NCI-H226 (cell line): ENCODE measurements at places on chromosomes 6 and 20.

DNA sequence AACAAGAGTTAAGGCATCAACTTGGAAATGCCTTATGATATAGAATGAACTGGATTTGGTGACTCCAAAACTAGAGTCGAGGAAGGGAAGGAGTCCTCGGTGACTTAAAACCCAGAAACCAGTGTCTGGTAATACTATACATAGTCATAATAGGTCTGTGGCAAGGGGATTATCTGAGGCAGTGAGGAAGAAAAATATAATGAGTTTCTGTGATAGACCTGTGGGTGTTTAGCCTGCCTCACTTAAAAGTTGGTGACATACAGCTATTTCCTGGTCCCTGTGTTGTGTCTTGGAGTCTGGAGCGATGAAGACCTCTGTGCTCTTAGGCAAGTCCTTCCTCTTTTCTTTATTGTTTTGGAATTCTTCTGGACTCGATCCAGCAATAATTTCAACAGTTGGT is 5.1 kb upstream of the MYO6 start:
- DNase-seq: no peak

DNA sequence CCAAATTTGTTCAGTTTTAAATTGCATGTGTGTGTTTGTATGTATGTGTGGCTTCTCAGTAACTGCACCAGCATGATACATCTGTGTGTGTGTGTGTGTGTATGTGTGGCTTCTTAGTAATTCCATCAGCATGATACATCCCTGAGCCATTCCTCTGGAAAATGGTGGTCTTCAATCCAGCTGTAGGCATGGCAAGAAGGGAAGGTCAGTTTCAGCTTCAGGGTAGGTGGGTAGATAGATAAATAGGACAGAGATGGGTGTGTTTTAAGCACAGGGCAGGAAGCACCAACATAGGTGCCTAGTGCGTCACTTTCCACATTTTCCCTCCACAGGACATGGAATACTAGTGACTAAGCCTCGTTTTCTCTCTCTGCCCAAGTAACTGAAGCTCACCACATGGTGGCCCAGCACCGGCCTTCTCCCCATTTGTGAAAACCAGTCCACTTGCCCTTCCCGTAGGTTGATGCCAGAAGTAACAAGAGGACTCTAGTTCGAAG is 82.9 kb downstream of the RPP40 start:
- peak; percentile 3 for DNase-seq

- peak; percentile 15 for DNase-seq
Measured at GRCh38 chr20:57498425-57499400, 26.2 kb downstream of the CTCFL start.

GRCh38 chr20:19944772-19945459 is 72.2 kb upstream of the NAA20 start:
- no peak for DNase-seq

GRCh38 chr6:7809346-7809745 is 83.4 kb downstream of the BMP6 start:
- DNase-seq: no peak

DNA sequence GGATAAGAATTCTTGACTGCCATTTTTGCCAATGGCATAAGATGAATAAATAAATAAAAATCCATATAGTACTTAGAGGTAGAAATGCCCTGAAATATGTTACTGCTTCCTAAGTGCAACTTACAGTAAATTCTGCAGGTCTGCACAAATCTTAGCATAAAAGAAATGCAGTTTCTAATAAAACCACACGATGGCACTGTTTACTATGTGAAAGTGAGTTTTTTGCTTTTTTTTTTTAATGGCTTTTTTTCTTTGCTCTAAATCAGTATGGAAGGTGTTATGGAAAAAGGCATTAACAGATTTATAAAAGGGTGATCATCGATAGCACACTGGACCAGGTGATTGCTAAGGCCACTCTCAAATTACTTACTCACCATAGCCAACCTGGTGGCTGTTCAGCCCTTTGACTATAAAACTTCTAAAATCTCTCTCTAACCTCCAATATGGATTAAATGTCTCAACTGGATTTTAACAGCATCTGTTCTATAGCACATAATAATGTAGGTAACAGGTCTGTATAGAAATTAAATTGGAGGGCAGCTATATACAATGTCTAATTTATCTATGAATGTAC is 45.8 kb downstream of the AHI1 start:
- no peak for DNase-seq

- peak; percentile 62 for DNase-seq
Measured at GRCh38 chr6:140921366-140922226, 1211.1 kb upstream of the GJE1 start.

DNA sequence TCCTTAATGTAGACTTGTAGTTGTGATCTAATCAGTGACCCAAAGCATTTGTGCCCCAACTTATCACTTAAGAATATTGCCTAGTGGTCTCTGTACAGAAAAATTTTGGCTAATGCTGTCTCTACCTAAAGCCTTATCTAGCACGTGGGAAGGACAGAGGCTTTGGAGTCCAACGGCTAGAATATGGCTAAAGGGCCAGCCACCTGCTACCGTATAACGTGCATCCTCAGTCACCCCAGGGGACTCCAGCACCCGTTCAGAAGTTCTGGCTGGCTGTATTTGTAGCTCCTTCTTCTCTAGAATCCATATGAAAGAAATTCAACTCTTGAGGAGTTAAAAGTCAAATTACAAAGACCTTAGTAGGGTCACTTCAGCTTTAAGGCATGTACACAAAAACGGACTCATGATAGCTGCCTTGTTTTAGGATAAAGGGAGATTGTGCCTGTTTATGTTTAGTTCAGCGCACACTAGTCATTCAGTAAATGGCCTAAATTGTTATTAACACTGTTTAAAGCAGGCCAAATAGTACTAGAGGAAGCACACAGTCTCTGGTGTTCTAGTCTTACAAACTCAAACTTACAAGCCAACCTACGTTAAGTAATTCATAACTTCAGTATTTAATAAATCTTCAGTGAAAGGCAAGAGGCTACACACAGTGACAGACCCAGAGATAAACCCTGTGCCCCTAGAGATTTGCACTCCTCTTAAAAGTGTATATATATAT is 407.5 kb upstream of the PLCB4 start:
- DNase-seq: no peak

DNA sequence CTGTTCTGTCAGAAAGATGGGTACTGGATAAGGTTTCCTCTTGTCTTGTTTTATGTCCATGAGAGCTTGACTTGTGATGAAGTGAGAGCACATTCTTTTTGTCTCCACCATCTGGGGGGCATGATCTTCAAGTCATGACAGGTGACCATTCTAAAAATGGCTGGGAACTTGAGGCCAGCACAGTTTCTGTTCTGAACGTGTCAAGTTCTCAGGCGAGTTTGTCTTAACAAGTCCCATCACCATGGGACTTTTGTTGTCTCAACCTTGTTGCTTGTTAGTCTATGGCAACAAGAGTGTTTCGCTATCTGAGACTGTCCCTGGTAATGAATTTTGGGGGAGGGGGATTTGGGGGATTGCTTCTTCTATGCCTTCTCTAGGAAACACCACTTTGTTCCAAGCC is 25.6 kb upstream of the ENPP4 start:
- DNase-seq: no peak

- no peak for DNase-seq
Measured at GRCh38 chr20:610130-611046, at the start of gene TCF15. Gene TCF15 (minus strand): TSS chr20:610309. CDS start chr20:610237, 72 bp downstream.

- peak; percentile 16 for DNase-seq
Measured at GRCh38 chr6:1552296-1552761, 57.4 kb upstream of the FOXC1 start.

DNA sequence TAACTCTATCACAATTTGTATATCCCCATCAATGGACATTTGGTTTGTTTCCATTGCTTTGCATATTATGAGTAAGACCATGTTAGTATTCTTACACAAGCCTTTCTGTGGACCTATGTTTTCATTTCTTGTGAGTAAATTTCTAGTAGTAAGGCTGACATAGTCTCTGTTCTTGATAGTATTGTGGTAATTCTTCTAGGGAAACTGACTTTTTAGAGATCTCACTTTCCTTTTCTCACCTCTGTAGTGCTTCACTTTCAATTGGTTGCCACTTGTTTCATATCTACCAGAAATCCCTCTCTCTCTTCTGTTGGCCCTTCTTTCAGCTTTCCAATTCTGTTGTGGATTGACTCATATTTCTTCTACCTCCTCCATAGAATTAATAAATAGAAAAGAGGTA is 8.5 kb downstream of the ISM1 start:
- DNase-seq: no peak

GRCh38 chr6:147855803-147856482 is 347.5 kb downstream of the SAMD5 start:
- no peak for DNase-seq

DNA sequence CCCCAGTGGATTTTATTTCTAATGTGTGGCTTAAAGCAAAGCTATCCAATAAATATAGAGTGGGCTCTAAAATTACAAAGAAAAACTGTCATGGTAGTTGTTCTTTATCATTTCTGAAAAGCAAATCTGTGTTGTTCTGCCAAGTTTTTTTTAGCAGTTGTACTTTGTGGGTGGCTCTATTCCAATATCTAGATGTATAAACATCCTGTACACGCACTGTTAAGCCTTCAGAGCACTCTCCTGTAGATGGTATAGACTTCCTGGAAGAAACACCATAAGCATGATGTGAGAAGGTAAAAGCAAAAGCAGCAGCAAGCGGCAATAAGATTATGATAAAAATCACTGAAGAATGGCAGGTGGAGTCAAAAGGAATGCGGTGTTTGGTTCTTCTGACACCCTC is 21.5 kb upstream of the TMEM30A start:
- DNase-seq: no peak

DNA sequence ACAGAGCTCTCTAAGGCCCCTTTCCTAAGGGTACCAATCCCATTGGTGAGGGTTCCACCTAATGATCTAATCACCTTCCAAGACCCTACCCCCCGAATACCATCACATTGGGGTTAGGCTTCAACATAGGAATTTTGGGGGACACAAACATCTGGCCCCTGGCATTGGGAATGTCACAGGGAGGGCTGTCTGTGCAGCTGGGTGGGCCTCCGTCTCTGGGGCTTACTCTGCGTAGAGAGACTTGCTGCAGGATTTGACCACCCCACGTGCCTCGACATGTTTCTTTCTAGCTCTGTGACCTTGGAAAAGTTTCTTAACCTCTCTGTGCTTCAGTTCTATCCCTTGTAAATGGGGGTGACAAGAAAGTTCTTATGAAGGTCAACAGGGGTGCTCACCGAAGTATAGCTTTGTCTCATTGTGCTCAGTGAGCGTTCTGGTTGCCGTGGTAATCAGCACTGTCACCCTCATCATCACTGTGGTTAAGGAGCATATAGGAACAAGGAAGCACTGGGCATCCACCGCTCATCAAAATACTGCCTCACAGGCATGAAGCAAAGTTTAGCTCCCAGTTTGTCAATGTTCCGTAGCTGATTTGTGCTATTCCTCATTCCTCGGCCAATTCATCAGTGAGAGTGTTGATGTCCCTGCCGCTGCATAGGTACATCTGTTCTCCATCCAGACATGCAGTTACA is 152.8 kb downstream of the SYCP2 start:
- no peak for DNase-seq

GRCh38 chr6:20819774-20820400 is 285.6 kb downstream of the CDKAL1 start:
- DNase-seq: no peak
